ENCODE measurements at places on chromosomes 5 and 9.

DNA sequence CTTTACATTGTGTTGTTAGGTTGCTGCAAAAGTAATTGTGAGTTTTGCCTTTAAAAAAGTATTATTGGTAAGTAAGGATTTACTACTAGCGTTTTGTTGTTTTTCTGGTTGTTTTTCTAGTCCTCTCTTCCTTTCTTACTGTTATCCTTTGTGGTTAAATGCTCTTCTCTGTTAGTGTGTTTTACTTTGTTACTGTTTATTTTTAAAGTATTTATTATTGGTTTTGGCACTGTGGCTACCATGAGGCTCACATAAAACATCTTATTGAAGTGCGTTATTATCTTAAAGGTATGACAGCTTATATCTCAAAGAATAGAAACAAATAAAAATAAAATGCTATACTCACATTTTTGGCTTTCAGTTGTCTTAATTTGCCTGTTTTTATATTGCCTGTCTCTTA, 17.6 kb downstream of the DMXL1 start:
- DNase-seq = no peak

- no peak for DNase-seq
These were observed 49.9 kb upstream of the PPP2CA start for GRCh38 chr5:134275822-134276221.

DNA sequence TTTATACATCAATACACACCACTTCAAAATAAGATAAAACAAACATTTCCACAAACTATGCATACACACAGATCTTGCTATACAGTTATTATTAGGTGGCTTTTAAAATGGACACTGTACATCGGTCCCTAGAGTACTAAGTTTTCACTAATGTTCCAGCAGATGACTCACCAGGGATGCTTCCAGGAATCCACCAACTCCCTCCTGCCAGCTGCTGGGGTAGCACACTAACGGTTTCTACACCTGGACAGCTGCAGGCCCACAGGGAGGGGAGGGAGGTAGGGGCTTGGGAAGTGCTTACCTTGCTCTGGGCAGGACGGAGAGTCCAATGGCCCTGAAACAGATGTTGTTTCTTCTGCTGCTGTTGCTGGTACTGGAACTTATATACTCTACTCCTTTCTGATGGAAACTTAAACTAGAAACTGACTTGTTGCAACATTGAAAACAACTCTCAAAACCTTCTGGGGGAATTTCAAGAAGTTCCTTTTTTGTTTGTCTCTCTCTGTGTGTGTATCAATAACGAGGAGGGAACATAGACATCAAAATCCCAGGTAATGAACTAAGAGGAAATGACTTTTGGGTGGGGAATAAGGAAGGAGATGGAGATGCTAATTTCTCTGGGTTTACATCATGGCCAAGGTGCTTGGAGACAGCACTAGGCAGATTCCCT, at the start of gene IL12B:
Gene IL12B, minus strand, starts transcription at position 357 of the 670 bp plus-strand sequence. CDS start 3,705 bp downstream, outside the sequence.
- DNase-seq = no peak

GRCh38 chr5:179607160-179607931, 16.1 kb downstream of the HNRNPH1 start:
- peak; percentile 83 for DNase-seq

DNA sequence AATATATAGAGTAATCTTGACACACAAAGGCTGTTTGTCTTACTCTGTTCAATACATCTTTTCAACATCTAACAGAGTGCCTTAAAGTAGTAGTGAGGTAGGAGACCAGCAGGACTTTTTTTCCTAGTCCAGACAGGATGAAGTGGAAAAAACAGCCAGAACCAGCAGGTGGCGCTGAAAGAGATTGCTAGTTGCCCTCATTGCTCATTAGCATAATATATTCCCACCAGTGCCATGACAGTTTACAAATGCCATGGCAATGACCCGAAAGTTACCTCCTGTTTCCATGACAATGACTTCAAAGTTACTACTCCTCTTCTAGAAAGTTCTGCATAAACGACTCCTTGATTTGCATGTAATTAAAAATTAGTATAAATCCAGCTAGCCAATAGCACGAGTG, 387.4 kb downstream of the ACTL7B start:
- no peak for DNase-seq

GRCh38 chr5:94992325-94992724, 292.6 kb downstream of the MCTP1 start:
- no peak for DNase-seq

GRCh38 chr5:79005151-79005550, 20.0 kb upstream of the ARSB start:
- no peak for DNase-seq

DNA sequence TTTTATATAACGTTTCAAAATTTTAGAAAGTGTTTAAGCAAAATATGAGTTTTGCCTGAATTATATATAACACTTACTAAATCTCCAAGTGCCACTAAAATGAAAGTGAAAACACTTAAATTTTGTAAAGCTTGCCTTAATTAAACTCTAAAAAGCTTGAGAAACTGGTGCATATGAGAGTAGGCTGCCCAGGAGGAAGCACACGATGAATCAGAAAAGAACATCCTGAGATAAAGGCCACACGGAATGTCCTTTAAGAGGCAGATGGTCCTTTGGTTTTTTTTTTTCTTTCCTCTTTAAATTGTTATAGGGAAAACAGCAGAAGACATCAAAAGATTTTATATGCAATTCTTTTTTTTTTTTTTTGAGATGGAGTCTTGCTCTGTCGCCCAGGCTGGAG, 60.3 kb downstream of the HABP4 start:
- no peak for DNase-seq

GRCh38 chr9:135090547-135090946, 3.1 kb downstream of the OLFM1 start:
- DNase-seq = no peak

GRCh38 chr5:156326718-156327259, at the start of gene SGCD:
TSS of gene SGCD (plus strand) at chr5:156327164.
- peak; percentile 27 for DNase-seq

GRCh38 chr5:139803978-139804377, 8.4 kb downstream of the PSD2 start:
- DNase-seq = no peak

DNA sequence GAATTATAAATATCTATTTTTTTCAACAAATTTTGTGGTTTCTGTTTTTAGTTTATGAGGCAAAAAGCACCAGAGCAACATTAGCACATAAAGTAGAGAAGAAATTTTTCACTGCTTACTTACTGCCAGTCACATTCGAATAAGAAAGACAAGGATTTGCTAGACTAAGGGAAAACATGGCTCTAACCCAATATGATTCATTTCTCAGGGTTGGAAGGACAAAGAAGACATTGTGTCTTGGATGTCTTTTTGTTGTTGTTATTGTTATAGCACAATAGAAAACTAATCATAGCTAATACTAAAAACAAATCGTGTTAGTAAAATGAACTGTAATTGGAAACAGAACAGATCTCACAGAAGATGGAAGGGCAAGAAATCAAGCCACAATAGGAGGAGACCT, 90.9 kb upstream of the SLCO6A1 start:
- DNase-seq = no peak

- DNase-seq = peak; percentile 18
These were observed 34.7 kb downstream of the SHOC1 start for GRCh38 chr9:111759762-111760639.

DNA sequence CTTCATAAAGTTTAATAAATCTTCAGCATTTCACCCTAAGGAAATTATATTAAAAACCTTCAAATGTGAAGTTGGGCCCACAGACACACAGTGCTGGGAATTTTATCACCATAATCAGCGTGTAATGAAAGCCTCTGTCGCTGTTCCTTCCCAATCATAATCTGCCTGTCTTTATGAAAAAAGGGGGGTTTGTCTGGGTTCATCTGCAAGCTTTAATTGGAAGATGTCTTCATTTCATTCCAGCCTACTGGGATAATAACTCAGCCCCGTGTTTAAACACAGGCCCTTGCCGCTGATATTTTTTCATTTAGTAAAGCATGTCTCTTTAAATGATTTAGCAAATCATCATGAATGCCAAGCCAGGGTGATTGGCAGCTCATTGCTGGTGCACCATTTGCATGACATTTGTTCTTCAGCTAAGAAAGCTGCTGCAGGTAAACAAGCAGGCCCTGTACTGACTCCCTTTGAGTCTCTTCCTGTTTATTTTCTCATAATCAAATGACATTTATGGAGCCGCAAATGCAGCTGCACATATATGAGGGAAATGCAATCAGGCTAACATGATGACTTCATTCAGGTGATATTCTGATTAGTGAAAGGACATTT, 362.9 kb upstream of the TLE4 start:
- no peak for DNase-seq

DNA sequence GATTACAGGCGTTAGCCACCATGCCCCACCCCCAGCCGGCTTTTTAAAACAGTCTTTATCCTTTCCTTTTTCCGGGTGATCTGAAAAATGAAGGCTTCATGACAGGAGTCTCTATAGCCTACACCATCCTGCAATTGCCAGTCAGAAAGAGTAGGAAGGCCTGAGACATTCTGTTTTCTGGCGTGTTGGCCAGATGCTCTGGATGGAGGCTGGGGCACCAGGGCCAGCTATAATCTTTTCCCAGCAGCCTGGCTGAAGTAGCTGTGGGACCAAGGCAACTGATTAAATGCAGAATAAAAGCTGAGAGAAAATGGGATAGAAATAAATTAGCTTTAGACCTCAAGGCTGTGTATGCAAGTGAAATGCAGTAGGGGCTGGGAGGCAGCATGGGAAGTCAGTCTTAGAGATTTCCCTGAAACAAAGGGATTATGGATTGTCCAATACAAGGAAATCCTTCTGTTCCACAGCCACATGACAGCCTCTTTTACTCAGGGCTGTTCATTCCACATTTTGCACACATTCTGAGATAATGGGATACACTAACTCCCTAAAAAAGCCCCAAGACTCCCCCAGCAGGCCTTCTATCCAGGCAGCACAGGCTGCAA, 116.0 kb upstream of the LRRTM2 start:
- DNase-seq = no peak

DNA sequence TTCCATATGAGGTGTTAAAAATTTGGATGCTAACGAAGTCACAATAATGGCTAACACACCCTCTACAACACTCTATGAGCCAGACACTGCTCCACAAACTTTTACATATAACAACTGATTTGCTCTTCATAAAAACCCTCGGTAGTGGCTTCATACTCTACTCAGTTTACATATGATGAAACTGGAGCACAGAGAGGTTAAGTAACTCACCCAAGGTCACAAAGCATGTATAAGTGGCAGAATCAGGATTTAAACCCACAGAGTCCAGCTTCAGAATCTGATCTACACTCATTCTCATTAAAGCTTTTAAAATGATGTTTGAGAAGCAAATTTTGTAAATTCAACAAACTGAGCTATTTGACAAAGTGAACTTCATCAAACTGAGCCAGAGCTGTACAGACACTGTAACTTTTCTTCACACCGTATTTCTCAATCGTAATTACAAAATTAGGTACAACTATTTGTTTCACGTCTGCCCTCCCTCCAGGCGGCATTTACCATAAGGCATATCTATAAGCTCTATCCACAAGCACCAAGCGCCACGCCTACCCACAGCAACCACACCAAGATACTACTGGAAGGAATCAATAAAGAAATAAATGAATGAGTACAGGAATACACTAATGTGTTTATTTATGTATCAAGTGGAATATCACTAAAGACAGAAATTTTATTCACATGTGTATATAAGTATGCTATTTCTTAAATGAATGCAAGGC, 24.3 kb downstream of the TTC39B start:
- no peak for DNase-seq

GRCh38 chr9:110807956-110808598, 139.5 kb downstream of the MUSK start:
- no peak for DNase-seq

DNA sequence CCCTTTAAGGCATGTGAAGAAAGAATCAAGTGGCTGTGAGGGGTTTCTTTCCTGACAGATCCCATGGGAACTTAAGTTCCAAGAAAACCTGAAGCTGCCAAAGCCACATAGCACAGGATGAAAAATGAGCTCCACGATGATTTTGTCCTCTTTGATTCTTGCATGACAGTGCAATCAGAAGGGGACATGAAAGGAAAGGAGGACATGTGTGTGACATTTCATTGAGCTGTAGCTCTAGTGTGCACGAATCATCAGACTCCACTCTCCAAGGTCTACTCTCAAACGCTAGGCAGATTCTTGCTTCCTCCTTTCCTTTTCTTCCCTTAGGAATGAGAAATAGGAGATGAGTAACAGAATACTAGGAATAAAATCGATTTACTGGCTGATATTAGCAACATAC, 142.0 kb downstream of the ZNF608 start:
- DNase-seq = no peak

GRCh38 chr5:172786736-172787462, 15.9 kb upstream of the DUSP1 start:
- no peak for DNase-seq

DNA sequence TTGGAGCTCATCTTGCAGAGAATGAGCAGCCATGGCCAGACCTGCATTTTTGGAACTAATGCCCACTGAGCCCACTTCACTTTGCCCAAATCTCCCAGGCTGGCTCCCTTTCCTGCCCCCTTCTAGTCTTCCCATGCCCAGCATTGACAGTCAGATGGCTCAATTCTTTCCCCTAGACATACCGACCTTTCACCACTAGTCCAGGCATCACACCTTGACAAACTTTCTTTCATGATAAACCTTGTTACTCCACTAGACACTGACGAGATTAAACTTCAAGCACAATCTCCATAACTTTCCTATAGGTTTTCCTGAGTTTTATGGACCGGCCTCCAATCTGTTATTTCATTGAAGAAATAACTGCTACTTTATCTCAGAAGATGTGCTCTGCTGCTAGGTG, 47.8 kb upstream of the RAI14 start:
- no peak for DNase-seq

DNA sequence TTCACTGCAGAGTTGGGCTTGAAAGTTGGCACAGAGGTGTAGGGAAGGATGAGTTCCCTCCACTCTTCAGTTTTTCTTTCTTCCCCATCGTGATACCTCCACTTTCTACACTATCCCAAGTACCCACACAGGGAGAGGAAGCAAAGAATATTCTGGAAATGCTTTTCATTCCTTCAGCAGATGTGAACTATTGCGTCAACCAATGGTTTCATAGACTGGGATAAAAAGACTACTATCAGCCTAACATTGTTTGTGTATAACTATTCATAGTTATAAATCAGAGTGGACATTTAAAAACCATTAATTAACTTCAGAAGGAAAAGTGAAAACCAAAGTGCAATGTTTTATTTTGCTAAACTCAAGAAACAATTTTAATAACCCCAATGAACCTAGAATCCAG, 63.6 kb upstream of the MAMDC2 start:
- DNase-seq = no peak

- DNase-seq = no peak
These were observed 534.7 kb downstream of the CAAP1 start for GRCh38 chr9:26357803-26358344.

- DNase-seq = no peak
These were observed 53.5 kb downstream of the SUSD1 start for GRCh38 chr9:112121633-112122032.

GRCh38 chr5:139975306-139975705, 67.8 kb downstream of the NRG2 start:
- no peak for DNase-seq

DNA sequence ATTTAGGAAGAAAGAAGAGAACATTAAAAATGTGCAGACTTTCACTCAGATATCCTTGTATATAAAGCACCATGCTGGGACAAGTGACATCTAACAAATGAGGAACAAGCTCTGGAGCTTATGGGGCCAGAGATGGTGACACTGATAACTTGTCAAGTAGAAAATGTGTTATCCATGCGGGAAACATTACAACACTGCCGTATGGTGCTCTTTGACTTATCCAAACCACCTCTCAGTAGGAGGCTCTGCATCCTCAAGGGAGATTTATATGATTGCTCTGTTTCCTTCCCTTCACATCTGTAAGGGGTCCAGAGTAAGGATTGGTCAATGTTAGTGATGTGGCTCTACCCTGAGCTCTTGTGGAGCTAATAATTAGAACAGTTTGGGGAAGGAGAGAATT, 23.5 kb downstream of the KCTD16 start:
- DNase-seq = no peak
